ENCODE measurements at places on chromosomes 7 and 10. TPM values are rescaled to one million over a fixed set of nuclear protein-coding genes. Genes with fewer than 3 reads are reported as not detected.
A peak's percentile ranks its signal among the peaks of the same experiment; 100 is the strongest.

DNA sequence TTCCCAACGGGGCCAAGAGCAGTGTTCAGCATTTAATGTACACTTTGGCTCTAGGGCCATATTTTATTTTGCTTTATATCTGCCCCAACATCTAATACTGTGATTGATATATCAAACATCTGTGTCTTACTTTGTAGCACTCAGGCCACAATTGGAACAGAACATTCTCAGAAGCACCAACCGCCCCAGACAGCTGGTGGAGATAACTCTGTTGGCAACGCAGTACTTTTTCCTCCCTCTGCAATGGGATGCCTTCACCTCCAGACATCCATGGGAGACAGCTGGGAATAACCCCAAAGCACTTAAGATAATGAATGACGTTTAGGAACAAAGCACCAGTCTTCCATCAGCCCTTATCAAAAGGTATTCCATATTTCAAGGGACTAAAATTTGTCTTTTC lies 57.4 kb downstream of the PIP4K2A start:
- DNase-seq, result no peak

Gene FFAR4
- polyA plus RNA-seq, result not detected

GRCh38 chr10:109932391-109932790 lies 9.1 kb upstream of the XPNPEP1 start:
- no peak for DNase-seq

- no peak for DNase-seq
Observed at GRCh38 chr7:151843181-151843580, 33.7 kb downstream of the PRKAG2 start.

Gene CYP2C9
- polyA plus RNA-seq, result 3.5 TPM

DNA sequence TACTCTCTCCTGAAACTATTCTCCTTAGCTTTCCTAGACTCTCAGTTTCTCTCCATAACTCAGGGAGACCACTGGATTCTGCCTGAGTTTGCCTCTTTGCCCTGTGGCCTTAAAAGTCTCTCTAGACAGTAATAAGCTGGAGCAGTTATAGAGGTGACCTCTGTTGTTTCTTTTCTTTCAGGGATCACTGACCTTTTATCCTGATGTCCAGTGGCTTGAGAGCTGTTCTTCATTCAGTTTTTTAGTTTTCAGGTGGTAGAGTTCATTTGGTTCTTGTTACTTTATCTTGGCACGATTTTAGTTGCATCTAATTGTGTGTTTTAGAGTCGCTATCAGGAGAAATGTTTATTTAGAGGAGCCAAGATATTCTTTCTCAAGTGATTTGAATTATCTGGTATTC lies 37.7 kb downstream of the TAX1BP1 start:
- DNase-seq, result no peak

Gene HABP2
- 0.41 TPM for polyA plus RNA-seq

GRCh38 chr10:73771722-73772280 lies 10.0 kb upstream of the CHCHD1 start:
- peak; percentile 68 for DNase-seq

DNA sequence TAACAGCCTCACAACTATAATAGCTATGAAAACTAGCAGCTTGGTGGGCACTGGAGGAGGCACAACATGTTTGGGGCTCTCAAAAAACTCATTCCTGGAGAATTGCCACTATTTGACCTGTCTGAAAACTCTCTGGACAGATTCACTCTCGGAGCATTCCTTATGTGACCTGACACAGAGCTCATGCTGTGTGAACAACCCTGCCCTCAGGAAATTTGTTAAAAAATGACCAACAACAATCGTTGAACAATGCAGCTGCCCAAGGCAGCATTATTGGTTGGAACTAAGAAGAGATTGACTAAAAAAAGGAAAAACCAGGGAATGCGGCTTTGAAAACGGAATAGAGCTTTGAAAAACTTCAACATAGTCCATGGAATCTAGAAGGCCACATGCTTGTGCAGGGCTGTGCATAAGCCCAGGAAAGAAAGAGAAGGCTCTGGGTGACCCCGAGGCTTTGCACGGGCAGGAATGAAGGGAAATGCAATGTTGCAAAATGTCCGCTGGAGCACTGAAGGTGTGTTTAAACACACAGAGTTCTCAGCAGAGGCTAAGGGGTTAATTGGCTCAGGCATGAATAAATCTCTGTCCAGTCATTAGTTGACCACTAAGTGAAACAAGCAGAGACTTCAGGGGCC lies 52.8 kb downstream of the NAMPT start:
- no peak for DNase-seq

Gene SORCS1
- 9.2 TPM for polyA plus RNA-seq

Gene NXPH1
- polyA plus RNA-seq, result 0.12 TPM
